Stimulated activated CD4-positive, alpha-beta T cell treated with anti-CD3 and anti-CD28 coated beads, Interleukin-12 subunit alpha, Interleukin-12 subunit beta, amount 100 ng/mL, for 48 hours (primary cell): ENCODE measurements at places on chromosomes 7 and 10.

- DNase-seq = no peak
Observed at GRCh38 chr7:129713544-129713943, 102.0 kb downstream of the NRF1 start.

DNA sequence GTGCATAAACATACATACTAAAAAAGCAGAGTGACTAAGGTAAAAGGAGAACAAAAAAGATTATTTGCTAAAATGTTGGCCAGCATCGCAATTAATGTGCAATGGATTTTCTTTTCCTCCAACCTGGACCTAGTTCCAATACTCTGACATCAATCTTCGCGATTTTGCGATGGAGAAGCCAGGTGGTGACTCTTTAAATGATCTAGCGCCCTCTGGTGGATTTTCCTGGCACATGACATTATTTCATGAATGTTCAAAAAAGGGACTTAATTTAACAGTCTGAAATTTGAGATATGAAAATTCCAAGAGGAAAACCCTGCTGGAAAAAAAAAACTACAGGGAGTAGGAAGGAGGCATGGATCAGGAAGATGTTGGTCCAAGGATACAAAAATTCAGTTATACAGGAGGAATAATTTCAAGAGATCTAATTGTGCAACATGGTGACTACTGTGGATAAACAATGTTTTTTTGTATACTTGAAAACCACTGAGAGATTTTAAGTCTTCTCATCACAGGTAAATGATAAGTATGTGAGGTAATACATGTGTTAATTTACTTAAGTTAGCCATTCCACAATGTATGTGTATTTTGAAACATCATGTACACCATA lies 4.3 kb upstream of the KCNMA1 start:
- peak; percentile 24 for DNase-seq

DNA sequence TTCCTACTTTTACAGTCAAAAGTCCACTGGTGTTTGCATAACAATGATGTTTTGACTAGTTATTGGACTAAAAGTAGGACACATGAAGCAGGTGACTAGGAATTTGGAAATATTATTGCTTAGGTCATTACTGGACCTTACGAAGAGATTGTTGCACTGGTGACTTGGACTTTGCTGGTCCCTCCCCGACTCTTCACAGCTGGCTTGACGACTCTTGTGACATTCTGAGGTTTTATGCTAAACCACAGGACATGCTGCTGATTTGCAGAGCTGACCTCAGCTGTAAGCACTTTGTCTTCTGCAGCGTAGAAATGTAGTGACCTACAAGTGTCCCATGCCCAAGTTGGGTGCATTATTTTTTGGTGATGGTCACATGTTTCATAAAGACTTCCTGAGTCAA lies 21.9 kb downstream of the PCBD1 start:
- no peak for DNase-seq

- no peak for DNase-seq
Observed at GRCh38 chr10:62653254-62653653, 151.3 kb upstream of the ADO start.

GRCh38 chr10:68327889-68328786 lies 3.7 kb upstream of the HNRNPH3 start:
- no peak for DNase-seq

- no peak for DNase-seq
Observed at GRCh38 chr7:94660006-94660405, 4.1 kb upstream of the SGCE start.
